Stomach (tissue), 19 donors: ENCODE measurements at places on chromosomes 16 and 17. TPM values are rescaled to one million over a fixed set of nuclear protein-coding genes. Genes with fewer than 3 reads are reported as not detected.

The CD300H gene
- total RNA-seq = not detected

The KRT14 gene
- total RNA-seq = not detected

The SETD6 gene
- total RNA-seq = 83.4 TPM

The KRTAP4-4 gene
- total RNA-seq = not detected

The NPTX1 gene
- 7.8 TPM for total RNA-seq

The ADORA2B gene
- 3.5 TPM for total RNA-seq

The CCDC200 gene
- total RNA-seq = not detected

The ZNF594 gene
- total RNA-seq = 10.0 TPM

The WNT9B gene
- not detected for total RNA-seq

The UBE2G1 gene
- 38.5 TPM for total RNA-seq

The TMC5 gene
- 7.2 TPM for total RNA-seq

The C17orf78 gene
- total RNA-seq = not detected

GRCh38 chr17:57853695-57854094 lies 3.9 kb upstream of the MRPS23 start:
- DNase-seq = no peak

GRCh38 chr17:45573924-45574770 lies 83.6 kb upstream of the PLEKHM1 start:
- no peak for DNase-seq

DNA sequence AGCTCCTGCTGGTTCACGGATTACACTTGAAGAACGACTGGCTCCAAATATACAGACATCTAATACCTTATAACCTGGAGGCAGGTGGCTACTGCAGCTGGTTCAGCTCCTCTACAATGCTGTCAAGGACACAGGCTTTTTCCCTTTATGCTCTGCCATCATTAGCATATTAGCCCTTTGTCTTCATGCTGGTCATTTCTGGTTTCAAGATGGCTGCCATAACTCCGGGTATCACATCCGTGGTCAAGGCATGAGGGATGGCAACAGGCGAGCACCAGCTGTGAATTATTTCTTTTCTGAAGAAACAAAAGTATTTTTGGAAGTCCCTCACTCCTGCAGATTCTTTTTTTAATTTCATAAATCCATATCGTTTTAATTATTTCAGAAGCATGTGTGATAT lies 124.3 kb upstream of the MED13 start:
- no peak for DNase-seq

- DNase-seq = no peak
Observed at GRCh38 chr17:70517816-70518215, 348.5 kb downstream of the KCNJ2 start.

GRCh38 chr17:13004336-13004735 lies 13.5 kb downstream of the ELAC2 start:
- DNase-seq = no peak

GRCh38 chr16:27959914-27960313 lies 103.6 kb downstream of the GSG1L start:
- no peak for DNase-seq

DNA sequence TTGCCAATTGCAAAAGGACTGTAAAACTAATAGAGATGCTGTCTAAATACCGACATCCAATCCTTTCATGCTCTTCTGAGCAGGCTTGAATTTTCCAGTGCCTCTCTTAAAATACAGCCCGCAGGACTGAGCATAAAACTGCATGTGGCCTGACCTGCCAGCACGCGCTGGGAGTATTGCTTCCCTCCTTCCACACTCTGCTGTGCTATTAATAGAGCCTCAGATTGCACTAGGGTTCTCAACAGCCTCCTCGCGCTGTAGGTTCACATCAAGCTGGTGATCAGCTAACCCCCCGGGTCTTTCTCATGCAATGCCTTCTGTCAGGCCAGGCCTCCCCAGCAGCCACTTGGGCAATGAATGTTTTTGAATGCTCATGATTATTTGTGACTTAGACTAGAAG lies 14.2 kb upstream of the MSI2 start:
- DNase-seq = no peak

- no peak for DNase-seq
Observed at GRCh38 chr16:11699234-11699894, 31.1 kb downstream of the SNN start.

DNA sequence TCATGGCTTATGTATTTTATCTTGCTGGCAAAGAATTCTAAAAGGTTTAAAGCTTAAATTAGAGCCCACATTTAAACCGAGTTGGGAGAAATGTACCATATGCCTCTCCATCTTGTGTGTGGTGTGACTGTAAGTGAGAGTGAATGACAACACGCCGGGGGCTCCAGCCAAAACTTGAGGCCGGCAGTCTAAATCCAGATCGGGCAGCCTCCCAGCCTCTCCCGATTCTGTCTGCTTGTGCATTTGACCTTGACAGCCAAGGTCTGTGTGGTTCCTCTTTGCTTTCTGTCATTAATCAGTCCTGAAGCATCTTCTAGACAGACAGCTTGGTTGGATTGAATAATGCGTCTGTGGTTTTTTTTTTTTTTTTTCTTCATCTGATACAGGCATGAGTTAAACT lies 1093.2 kb upstream of the EEF2KMT start:
- no peak for DNase-seq

- no peak for DNase-seq
Observed at GRCh38 chr16:66446737-66447136, 19.6 kb downstream of the BEAN1 start.

- peak; percentile 0 for DNase-seq
Observed at GRCh38 chr17:57354673-57355072, 98.3 kb downstream of the MSI2 start.

DNA sequence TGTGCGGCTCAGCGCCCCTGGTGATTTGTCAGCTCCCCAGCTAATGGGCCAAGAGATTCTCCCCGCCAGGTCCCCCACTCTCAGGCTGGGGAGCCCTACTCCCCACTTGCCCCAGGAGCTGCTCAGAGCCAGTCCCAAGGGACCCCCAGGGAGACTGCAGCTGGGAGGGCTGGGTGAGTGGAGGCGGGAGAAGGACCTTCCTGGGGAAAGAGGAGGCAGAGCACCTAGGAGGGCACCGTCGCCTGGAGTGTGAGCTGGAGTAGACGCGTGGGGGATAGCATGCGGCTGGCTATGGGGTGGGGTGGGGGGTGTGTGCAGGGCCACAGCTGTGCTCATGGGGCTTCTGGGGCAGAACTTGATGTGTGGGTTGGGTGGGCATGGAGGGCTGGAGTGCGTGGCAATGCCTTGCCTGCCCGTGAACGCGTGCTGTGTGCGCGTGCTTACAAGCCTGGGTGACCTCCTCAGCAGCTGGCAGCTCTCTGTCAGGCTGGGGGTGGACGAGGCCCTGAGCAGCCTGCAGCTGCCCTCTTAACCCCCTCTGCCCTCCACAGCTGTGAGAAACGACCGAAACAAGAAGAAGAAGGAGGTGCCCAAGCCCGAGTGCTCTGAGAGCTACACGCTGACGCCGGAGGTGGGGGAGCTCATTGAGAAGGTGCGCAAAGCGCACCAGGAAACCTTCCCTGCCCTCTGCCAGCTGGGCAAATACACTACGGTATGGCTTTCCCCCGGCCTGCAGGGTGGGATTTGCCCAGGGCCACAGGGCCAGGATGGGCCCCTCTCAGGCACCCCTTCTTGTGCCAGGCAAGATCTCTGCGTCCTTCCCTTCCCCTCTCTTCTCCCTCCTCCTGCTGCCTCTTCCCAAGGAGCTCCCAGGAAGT lies 12.9 kb downstream of the GJD3 start:
- no peak for DNase-seq

DNA sequence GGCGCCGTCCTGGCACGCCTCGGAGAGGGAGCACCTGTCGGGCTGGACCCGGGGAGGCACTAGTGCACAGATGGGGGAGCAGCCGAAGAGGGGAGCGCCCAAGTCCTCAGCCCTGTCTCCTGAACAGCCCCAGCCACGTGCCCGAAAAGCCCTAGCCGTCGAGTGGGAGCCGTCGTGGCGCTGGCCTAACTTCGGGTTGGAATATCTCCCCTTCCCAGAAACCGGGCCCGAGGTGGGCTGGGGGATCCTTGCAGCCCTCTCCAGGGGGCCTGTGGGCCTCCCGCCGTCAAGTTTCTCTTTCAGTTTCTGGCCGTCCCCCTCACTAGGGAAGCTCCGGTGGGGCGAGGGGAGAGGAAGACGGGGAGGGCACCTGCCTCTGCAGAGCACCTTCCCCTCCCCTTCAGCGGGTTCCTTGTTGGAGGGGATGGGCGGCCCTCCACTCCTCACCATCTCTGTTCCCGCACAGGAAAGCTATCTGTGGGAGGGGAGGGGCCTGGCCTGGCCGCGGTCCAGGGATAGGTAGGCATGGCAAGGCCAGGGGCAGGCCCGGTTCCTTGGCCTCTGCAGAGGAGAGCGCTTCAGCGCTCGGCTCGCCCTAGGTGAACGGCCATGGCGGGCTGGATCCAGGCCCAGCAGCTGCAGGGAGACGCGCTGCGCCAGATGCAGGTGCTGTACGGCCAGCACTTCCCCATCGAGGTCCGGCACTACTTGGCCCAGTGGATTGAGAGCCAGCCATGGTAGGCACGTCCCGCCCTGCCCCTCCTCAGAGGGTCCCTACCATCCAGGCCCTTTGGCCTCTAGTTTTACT lies 709 bp downstream of the STAT5A start:
- DNase-seq = peak; percentile 55

DNA sequence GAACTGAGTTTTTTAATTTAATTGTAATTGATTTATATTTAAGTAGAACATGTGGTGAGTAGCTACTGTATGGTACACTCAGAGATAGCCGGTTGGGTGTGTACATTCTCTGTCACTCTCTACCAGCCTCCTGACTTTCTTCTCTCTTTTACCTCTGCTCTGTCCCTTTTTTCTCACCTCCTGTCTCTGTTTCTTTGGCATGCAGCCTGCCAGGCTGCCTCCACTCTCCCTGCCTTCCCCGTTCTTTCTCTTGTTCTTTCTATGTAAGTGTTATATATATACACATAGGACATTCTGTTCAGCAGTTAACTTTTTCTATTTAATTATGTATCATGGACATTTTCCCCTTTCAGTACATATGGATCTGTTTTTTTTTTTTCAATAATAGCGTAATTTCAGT lies 50.8 kb downstream of the MRTFB start:
- DNase-seq = no peak

DNA sequence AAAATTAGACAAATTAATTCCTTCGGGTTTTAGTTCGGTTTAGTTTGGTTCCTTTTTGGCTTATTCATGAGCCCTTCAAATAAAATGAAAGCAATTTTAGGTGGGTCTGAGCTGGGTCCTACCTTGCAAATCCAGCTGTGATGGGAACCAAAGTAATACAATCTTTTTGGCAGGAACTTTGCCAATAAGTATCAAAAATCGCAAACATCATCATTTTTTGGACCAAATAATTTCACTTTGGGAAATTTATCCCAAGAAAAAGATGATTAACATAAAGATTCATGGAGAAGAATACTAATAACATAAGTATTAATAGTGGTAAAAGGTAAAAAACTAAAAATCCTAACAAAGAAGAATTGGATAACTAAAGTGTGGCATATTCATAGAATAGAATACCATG lies 67.8 kb upstream of the MYOCD start:
- no peak for DNase-seq

DNA sequence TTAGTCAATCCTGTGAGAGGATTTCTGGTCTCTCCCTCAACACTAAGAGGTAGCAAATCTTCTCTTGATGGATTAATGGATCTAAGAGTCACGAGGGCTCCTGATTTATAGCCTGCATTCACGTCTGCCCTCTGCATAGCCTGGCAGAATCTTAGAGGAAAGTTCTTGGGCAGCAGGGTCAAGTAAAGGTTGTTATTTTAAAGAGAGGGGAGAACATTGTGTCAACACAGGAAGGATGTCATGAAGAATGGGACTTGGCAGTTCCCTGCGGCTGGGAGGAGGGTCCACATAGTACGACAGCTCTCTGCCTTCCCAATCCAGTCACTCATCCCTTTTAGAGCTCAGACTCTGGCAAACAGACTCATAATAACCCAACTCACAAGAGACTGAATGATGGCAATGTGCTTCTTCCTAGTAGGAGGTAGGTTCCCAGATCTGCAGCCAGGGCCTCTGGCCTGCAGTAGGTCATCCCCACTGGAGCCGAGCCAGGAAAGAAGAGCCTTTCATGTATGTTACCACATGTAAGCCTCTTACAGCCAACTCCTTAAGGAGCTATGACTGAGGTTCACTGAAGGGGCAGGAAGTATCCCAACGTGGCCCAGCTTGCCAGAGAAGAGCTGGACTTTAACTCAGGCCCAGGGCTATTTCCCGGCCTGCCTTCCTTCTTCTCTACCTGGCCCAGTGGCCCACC lies 25.4 kb upstream of the RPTOR start:
- DNase-seq = no peak

- DNase-seq = peak; percentile 28
Observed at GRCh38 chr17:534071-534691, 180.5 kb downstream of the VPS53 start.

- DNase-seq = no peak
Observed at GRCh38 chr17:70238646-70239045, 69.3 kb downstream of the KCNJ2 start.

DNA sequence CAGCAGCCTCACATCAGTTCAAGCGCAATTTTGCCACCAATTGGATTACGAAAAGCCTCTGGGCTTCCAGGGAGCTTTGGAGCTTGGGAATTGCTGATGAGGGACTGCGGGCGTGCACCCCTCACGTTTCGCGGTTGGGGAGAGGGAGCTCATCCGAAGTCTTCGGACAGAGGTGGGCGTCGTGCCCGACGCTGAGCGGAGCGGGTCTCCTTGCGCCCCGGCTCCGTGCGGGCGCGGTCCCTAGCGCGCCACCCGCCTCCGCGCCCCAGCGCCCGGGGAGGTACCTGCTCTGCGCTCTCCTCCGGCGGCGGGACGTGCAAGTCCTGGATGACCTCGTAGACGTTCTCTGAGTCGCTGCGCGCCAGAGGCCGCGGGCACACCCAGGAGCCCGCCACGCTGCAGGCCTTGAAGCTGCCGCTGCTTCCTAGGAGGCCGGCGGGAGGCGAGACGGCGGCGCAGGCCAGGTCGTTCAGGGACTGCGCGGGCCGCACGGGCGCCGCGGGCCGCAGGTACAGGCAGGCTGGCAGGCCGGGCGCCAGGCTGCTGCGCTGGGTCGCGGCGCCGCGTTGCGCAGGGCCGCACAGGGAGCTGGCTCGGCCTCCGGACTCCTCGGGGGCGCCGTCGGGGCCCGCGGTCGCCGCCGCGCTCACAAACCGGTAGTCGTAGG lies 3.2 kb downstream of the ARHGAP27 start:
- DNase-seq = peak; percentile 84

GRCh38 chr16:79305074-79305473 lies 295.5 kb downstream of the MAF start:
- DNase-seq = no peak

DNA sequence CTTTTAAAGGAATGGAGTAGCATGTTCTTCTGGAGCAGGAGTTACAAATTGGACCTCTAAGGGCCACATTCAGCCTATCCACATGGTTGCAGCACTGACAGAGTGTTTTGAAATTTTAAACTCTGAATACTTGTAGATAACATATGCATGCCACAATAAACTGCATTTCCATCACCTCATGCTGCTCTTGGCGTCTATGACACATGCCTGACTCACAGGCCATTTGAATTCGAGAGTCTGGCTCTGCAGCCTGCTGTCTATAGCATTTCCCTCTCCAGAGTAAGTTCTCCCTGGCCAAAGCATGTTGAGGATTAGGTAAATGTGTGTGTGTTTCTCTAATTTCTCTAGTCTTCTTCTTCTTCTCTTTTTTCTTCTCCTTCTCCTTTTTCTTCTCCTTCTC lies 28.7 kb upstream of the MYOCD start:
- DNase-seq = peak; percentile 16

- DNase-seq = peak; percentile 66
Observed at GRCh38 chr17:36931697-36932382, 5.4 kb upstream of the LHX1 start.

GRCh38 chr17:17035490-17035889 lies 6.8 kb upstream of the MPRIP start:
- no peak for DNase-seq
